ENCODE measurements at places on chromosomes 4 and X.

- peak; percentile 1 for DNase-seq
Observed at GRCh38 chr4:74624351-74625151, 169.8 kb downstream of the BTC start.

- no peak for DNase-seq
Observed at GRCh38 chr4:38317041-38317674, 346.8 kb upstream of the KLF3 start.

DNA sequence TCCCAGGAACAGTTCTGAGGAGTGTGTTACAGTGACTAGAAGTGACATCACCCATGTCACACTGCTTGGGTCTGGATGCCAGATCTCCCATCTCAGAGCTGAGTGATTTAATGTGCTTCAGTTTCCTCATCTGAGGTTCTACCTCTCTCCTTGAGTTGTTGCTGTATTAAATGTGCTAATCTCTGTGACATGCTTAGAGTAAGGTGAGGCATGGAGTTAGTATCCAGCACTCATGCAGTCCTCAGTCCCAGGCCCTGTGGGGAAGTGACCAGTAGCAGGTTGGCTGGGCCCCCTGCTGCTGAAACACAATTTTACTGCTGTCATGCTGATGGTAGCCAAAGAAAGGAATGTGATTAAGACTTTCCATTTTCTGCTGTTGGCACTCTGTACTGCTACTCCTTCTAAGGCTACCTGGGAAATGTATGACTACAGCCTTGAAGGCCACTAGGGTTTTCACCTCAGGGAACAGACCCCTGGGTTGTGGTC is 639.6 kb downstream of the MID1IP1 start:
- DNase-seq = no peak

DNA sequence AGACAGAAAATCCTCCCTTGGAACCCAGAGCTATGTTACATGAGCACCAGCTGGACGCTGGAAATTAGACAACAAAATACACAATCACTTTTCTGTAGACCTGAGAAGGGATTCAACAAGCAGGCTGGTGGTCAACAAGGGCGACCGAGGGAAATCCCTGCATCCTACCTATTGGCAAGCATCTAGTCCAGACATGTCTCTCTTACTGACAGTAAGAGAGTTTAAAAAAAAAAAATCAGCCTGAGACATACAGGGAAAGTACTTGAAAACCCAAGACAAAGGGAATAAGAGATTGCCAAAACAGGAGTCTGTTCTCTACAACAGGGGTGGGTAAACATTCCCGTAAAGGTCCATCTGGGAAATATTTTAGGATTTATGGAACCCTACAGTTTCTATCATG is 108.0 kb downstream of the KDR start:
- no peak for DNase-seq

DNA sequence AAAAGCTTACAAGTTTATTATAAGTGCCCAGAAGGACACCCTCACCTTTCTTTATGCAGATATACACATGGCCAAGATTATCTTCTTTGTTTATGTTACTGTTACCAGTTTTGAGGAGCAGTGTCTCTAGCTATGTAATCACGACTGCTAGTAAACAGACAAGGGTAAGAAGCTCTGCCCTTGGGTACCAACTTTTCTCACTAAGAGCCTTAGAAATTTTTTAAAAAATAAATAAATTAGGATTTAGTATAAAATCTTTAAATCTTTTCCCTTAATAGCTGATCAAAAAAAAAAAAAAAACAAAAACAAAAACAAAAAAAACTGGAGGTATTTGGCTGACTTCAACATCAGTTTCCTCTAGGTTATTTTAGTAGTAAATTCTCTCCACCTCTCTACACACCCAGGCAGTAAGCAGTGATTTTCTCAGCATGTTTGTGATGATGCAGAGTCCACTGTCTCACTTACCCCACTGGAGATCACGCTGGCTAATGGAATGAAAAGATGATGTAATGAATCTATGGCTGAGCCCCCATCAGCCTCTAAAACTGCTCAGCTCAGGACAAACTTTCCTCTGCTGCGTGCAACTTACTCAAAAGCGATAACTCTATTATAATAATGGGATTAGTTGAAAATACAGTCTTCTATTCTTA is 125.9 kb downstream of the FRYL start:
- no peak for DNase-seq

- no peak for DNase-seq
Observed at GRCh38 chr4:177351622-177352244, 42.1 kb downstream of the NEIL3 start.

DNA sequence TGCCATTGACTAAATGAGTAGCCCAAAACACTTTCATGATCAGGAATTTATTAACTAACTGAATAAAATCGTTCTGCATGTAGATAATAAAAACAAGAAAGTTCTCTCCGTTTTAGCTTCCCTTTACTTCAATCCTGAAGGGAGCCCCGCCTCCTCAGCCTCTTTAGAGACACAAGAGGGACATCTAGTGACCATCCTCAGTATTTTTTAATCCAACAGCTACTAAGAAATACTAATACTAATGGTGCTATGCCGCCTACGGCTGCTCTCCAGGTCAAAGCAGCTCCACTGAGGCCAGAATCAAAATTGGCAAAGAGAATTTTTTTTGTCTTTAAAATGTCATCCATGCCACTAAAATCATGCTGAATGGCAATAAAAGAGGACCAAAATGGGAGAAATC is 3.2 kb upstream of the PCDH19 start:
- peak; percentile 16 for DNase-seq

DNA sequence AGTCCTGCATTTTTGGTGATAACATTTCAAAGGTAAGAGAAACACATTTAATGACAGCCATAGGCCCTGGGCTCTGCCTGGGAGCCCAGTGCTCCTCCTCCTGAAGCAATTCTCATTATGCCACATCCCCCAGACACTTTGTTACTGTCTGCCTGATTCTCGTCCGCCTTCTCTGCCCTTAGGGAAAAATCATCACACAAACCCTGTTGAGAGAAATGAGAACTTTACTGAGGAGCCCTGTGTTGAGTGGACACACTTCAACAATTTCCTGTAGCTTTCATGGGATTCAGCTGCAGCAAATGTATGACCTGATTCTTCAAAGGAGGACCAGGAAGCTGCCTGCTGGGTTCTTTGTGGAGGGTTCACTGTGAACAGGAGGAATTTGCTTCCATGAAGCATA is 566.5 kb upstream of the FRG1 start:
- DNase-seq = no peak

- no peak for DNase-seq
Observed at GRCh38 chrX:7252013-7252610, 104.2 kb upstream of the PUDP start.

GRCh38 chr4:124179506-124180186 is 532.9 kb downstream of the ANKRD50 start:
- no peak for DNase-seq

GRCh38 chr4:112341033-112341432 is 43.9 kb downstream of the ALPK1 start:
- DNase-seq = no peak

- DNase-seq = no peak
Observed at GRCh38 chr4:165393051-165393450, 14.2 kb downstream of the CPE start.

- no peak for DNase-seq
Observed at GRCh38 chrX:41491267-41492004, 44.3 kb downstream of the NYX start.

GRCh38 chrX:47091149-47091775 is 13.0 kb downstream of the RGN start:
- DNase-seq = no peak

GRCh38 chr4:177574446-177574845 is 132.2 kb upstream of the AGA start:
- DNase-seq = no peak

DNA sequence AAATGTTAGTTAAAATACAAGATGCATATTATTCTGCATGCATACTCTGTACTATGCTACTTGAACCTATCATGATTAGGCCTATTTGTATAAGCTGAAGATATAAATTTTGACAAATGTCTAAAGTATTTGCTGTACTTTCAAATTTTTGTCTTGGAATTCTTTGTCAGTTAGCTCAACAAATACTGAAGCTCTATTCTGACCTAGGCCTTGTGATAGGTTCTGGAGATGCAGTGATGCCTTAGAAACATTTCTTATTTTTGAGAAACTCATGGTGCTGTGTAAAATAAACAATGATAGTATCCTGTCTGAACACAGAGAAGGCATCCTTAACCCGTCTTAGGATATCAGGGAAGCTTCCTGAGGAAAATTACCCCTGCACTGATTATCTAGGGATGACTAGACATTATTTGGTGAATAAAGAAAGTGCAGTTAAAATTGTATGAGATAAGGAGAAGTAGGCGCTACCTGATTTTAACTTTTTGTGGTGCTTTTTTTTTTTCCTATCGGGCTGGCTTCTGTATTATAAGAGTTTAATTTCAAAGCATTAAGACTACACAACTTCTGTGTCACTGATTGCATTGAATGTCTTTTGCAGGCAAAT is 43.4 kb downstream of the MOB1B start:
- no peak for DNase-seq

DNA sequence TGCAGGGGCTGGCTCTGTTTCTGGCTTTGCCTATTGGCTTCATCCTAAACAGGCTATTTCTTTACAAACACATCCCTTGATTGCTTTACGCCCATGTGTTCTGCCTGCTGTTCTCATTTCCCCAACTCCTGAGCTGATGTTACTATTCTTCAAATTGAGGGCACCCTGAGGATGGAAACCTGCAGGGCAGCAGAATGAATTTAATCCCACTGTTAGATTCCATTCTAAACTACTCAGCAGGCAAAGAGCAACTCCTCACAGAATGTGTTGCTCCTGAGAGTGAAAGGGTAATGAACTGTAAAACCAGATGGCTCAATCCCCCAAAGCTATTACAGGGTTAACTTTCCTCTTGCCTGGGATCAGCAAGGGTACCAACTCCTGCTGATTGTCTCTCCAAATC is 75.7 kb downstream of the ANKRD50 start:
- DNase-seq = no peak

GRCh38 chrX:124238268-124238667 is 94.2 kb upstream of the TEX13D start:
- DNase-seq = peak; percentile 8

- no peak for DNase-seq
Observed at GRCh38 chr4:128517739-128518510, 230.3 kb upstream of the PGRMC2 start.

DNA sequence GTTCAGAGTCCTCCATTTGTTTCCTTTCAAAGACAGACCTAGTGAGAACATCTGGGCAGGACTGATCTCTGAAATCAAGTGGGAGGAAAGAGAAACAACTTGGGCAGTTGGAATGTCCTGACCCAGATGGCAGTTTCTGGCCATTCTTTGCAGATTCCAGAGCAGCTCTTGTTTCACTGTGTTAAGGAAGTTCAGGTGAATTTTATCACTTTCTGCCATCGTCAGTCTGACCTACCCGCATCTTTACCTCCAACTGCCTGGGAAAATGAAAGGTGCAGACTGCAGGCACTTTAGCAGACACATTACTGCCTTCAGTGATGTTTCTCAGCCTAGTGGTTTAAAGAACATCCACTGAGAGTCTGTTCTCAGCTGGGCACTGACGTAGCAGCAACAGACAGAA is 216.2 kb downstream of the CEP135 start:
- no peak for DNase-seq

GRCh38 chrX:105865709-105866108 is 43.4 kb downstream of the NRK start:
- no peak for DNase-seq

DNA sequence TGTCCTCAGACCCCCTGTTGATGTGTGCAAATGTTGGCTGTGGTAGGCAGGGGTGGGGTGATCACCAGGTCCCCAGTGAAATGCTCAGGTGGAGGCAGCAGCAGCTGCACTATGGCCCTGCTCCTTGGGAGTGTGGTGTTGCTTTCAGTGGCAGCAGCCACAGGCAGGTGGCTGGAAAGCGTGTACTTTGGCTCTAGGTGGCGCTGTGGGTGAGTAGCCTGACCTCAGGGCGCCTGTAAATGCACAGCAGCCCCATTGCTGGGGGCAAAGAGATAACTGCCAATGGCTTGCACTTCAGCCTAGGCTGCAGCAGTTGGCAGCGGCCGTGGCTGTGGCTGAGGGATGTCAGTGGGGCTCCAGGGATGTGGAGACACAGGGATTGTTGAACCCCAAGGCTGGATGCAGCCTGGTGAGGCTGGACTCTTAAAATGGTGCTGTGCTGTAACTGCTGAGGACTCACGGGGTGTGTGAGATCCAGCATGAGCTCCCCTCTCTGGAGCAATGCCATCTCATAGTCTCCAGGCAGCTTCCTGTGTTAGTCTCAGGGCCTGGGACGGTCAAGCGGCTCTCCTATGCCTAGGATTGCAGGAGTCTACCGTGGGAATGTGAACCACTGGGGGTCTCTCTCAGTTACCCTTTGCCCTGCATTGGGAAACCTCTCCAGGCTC is 421.7 kb upstream of the HTR2C start:
- no peak for DNase-seq

GRCh38 chrX:10259716-10260115 is 102.9 kb downstream of the CLCN4 start:
- no peak for DNase-seq

DNA sequence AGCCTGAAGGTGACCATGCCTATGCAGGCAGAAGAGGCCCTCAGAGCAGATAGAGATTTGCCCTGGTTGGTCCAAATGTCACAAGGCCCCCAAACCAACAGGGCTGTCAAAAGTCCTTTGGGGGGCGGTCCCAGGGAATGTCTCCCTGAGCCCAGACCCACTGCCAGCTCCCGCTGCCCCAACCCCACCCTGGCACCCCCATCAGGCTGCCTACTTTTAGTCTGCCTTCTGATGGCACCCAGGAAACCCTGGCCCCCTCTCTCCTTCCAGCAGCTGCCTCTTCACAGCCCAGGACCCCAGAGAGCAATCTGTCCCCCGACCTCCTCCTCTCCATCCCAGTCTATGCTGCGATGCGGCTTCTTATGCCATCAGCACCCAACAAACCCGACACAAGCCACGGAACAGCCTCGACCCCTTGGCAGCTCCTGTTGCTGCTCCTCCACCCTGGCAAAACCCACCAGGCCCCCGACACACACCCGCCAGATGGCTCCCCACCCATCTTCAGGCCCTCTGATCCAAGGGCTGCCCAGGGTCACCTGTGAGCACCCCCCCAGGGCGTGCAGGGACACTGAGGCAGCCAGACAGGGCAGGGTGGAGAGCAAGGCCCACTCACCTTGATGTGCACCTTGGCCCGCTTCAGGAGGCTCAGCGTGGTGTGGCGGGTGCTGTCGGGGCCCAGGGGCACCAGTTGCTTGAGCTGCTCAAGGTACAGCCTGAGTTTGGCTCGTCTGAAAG is 9.9 kb downstream of the MXD4 start:
- no peak for DNase-seq

GRCh38 chrX:103488332-103488731 is 31.0 kb downstream of the RAB40A start:
- DNase-seq = no peak

GRCh38 chrX:47523713-47524166 is 37.3 kb upstream of the ARAF start:
- no peak for DNase-seq
